ENCODE measurements at places on chromosomes 16 and 17.

- no peak overlapping the region for H3K27ac ChIP-seq
- no peak overlapping the region for H3K4me3 ChIP-seq
- no peaks in the 10 kb centered on the region for H3K27me3 ChIP-seq
- DNase-seq, result peak; percentile 42
Observed at GRCh38 chr17:61635913-61636432, 45.0 kb upstream of the NACA2 start.

- no peak overlapping the region for H3K27ac ChIP-seq
- H3K27me3 ChIP-seq, result no peaks in the 10 kb centered on the region
- H3K36me3 ChIP-seq, result no peaks in the 10 kb centered on the region
- no peak for DNase-seq
- no peak overlapping the region for H3K4me3 ChIP-seq
- peaks cover 5% of the 10 kb centered on the region for H3K4me1 ChIP-seq
Observed at GRCh38 chr17:56973520-56973919, 4.4 kb upstream of the SCPEP1 start.

GRCh38 chr16:58038219-58038641 lies 12.7 kb downstream of the MMP15 start:
- H3K27ac ChIP-seq, result no peak overlapping the region
- H3K27me3 ChIP-seq, result no peaks in the 10 kb centered on the region
- H3K4me1 ChIP-seq, result peaks cover 20% of the 10 kb centered on the region
- peaks cover 34% of the 10 kb centered on the region for H3K36me3 ChIP-seq

DNA sequence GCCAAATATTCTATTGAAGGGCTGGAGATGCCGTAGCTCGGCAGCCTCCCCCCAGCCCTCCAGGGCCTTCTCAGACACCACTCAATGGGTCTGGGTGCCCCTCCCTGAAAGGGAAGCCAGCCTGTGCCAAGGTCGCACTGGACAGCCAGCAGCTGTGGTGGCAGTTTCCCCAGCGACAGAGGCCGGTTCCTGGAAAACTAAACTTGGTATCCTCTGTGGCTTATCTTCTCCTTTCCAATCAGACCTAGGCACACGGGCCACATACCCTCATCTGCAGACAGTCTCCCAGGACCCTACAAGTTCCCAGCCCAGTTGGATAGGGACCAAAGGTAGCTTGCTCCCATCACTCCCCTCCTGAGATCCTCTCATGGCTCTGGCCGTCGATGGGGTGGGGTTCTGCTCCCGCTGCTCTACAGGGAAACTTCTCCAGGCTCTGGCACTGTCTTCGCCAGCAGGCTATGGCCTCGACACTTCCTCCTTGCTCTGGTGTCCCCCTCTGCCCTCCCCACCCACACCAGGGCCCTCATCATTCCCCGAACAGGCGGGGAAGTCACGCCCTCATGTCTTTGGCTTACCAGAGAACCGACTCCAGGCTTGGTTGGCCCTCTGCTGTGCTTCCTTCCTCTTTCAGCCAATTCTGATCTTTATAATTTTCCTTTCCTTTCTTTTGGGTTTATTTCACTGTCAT lies 18.3 kb upstream of the IL21R start:
- H3K36me3 ChIP-seq, result no peaks in the 10 kb centered on the region
- H3K4me1 ChIP-seq, result no peaks in the 10 kb centered on the region
- DNase-seq, result no peak
- no peak overlapping the region for H3K27ac ChIP-seq

DNA sequence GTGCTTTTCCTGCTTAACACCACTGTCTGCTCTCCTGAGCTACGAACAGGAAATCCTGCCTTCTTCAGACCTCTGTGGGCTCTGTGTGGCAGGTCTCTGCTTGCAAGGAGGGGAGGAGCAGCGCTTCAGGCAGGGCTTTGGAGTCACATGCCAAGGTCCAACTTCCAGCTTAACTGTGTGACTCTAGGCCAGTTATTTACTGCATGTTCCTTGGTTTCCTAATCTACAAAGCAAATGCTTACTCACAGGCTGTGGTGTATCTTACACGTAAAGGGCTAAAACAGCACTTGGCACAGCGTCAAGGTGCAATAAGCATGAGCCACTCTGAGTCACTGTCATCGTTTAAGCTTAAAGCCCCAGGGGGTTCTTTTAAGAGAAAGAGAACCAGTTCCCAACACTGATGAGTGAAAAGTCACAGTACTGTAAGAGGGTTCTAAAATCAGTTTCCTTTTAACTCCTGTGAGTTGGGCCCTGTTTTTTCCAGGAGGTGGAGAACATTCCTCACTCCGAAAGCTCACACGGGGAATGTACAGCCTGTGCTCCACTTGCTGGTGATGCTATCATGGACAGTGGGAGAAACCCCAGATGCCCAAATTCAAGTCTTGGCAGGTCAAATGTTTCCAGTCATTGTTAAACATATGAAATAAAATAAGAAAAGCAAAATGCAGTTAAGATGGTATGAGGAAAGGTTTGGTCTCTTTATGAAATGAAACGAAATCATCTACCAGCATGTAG lies 54.1 kb upstream of the BCAR1 start:
- no peak overlapping the region for H3K4me3 ChIP-seq
- DNase-seq, result peak; percentile 43
- peaks cover 15% of the 10 kb centered on the region for H3K4me1 ChIP-seq

DNA sequence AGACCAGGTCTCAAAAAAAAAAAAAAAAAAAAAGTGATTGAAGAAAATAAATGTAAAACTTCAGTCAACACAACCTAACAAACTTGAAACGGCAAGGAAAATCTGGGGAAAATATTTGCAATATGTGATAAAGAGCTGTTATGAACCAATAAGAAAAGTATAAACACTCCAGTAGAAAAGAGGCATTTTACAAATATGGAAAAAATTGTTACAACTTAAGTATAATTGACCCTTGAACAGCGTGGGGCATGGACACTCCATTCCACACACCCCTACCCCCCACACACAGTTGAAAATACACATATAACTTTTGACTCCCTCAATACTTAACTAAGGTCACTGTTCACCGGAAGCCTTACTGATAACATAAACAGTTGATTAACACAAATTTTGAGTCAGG lies 20.7 kb downstream of the MFSD11 start:
- H3K27me3 ChIP-seq, result no peaks in the 10 kb centered on the region
- no peak overlapping the region for H3K4me3 ChIP-seq
- H3K36me3 ChIP-seq, result peaks cover 7% of the 10 kb centered on the region
- DNase-seq, result no peak
- no peak overlapping the region for H3K27ac ChIP-seq

DNA sequence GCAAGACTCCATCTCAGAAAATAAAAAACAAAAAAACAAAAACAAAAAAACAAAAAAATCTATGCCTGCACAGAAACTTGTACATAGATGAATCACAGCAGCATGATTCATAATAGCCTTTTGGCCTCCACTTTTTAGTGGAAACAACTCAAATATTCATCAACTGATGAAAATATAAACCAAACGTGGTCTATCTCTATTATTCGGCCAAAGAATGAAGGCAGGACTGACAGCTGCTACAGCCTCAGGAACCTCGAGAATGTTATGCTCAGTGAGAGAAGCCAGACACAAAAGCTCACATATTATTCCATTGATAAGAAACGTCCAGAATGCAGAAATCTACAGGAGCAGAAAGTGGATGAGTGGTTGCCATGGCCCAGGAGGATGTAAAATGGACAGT lies 19.8 kb downstream of the PPL start:
- DNase-seq, result no peak
- H3K4me3 ChIP-seq, result no peak overlapping the region
- no peak overlapping the region for H3K27ac ChIP-seq
- peaks cover 1% of the 10 kb centered on the region for H3K36me3 ChIP-seq
- H3K27me3 ChIP-seq, result no peaks in the 10 kb centered on the region
